Fibroblast of lung (primary cell): ENCODE measurements at places on chromosomes 11 and 22. TPM values are rescaled to one million over a fixed set of nuclear protein-coding genes. Genes with fewer than 3 reads are reported as not detected.

GRCh38 chr11:133222425-133223330 is 309.6 kb downstream of the OPCML start:
- H3K27ac ChIP-seq, result no peak overlapping the region
- H3K4me1 ChIP-seq, result no peaks in the 10 kb centered on the region
- no peak for DNase-seq
- no peak overlapping the region for H3K4me3 ChIP-seq
- no peaks in the 10 kb centered on the region for H3K27me3 ChIP-seq
- H3K36me3 ChIP-seq, result no peaks in the 10 kb centered on the region

DNA sequence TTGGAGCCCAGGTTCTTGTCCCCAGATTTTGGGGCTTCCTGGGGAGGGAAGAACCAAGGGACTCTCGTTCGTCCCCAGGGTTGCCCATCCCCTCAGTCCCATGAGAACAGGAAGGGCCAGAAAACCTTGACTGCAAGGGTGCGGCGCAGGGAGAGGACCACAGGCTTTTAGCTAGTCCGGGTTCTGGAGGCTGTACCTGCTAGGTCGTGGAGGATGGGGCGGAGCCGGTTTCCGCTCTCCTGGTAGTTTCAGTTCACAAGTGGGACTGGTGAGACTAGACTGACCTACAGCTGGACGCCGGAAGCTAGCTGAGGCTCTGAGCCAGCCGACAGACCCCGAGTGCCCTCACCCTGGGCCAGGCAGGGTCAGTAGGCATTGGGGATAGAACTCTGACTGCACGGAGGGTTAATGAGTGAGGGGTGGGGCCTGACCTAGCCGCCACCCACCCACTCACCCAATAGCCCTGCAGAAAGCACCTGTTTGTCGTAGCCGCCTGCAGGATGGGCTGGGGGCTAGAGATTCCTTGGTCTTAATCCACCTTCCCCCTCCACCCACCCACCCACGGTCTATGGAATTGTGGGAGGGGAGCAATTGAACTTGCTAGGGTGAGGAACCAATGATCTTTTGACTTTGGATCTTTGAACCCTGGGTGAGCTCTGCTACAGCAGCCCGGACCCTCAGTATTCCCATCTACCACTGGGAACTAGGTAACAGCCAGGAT is 1.5 kb downstream of the MAFF start:
- peak overlapping the region; percentile 100 for H3K27ac ChIP-seq
- H3K4me3 ChIP-seq, result peak overlapping the region; percentile 80
- H3K36me3 ChIP-seq, result peaks cover 2% of the 10 kb centered on the region
- H3K27me3 ChIP-seq, result no peaks in the 10 kb centered on the region

GRCh38 chr11:65945430-65945911 is at the start of gene TSGA10IP:
TSS of gene TSGA10IP (plus strand) at chr11:65945480. CDS start at chr11:65945676, 196 bp downstream.
- no peak within 1 kb of the TSS for H3K4me3 ChIP-seq
- no peak for DNase-seq
- H3K27ac ChIP-seq, result no peak within 1 kb of the TSS
- no peaks in the 10 kb centered on the region for H3K27me3 ChIP-seq
- no peaks in the 10 kb centered on the region for H3K36me3 ChIP-seq
- H3K4me1 ChIP-seq, result peaks cover 5% of the 10 kb centered on the region

GRCh38 chr11:64339754-64340408 is at the start of gene CCDC88B:
TSS of gene CCDC88B (plus strand) at chr11:64340204. CDS start at chr11:64340267, 63 bp downstream.
- H3K4me3 ChIP-seq, result no peak within 1 kb of the TSS
- peaks cover 7% of the 10 kb centered on the region for H3K4me1 ChIP-seq
- H3K27ac ChIP-seq, result no peak within 1 kb of the TSS
- no peaks in the 10 kb centered on the region for H3K36me3 ChIP-seq

GRCh38 chr11:61183645-61184044 is 19.7 kb upstream of the PGA3 start:
- H3K27me3 ChIP-seq, result no peaks in the 10 kb centered on the region
- H3K27ac ChIP-seq, result no peak overlapping the region
- H3K36me3 ChIP-seq, result no peaks in the 10 kb centered on the region

DNA sequence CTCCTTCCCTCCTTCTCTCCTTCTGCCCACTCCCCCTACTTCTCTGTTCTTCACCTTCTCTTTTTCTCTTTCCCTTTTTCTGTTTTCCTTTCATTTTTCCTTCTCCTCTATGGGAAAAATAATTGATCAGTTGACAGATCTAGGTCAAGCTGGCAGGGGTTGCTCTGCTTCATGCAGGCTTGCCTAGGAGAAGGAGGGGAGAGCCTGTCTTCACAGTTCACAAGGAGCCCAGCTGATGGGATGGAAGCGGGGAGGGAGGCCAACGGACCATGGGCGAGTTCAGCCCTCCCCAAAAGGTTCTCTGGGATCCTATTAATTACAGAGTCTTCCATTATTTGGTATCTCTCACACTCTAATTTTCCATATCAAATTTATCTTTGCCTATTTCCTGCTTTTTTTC is 5.5 kb downstream of the NTM start:
- no peaks in the 10 kb centered on the region for H3K36me3 ChIP-seq
- no peaks in the 10 kb centered on the region for H3K4me1 ChIP-seq
- no peak overlapping the region for H3K27ac ChIP-seq
- peaks cover 3% of the 10 kb centered on the region for H3K27me3 ChIP-seq
- no peak overlapping the region for H3K4me3 ChIP-seq

DNA sequence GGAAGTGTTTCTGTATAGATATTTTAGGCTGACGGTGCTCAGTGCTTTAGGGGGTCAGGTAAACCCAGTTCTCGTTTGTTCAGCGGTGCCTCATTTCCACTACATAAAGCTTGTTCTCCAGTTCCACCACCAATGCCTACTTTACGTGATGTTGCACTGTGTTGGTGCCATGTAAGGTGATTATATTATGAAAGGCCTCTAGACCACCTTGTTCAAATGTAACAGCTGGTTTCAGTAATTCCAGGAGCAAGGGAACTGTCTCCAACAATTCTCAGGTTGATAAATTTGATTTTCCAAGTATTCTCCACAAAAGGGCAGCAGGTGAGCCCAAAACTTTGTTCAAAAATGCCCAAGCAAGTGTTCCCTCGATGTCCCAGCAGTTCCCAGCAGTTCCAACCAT is 83.7 kb upstream of the SEPTIN5 start:
- peaks cover 3% of the 10 kb centered on the region for H3K27me3 ChIP-seq
- no peak overlapping the region for H3K4me3 ChIP-seq
- no peak for DNase-seq
- H3K4me1 ChIP-seq, result no peaks in the 10 kb centered on the region
- H3K36me3 ChIP-seq, result no peaks in the 10 kb centered on the region

- peaks cover 18% of the 10 kb centered on the region for H3K27me3 ChIP-seq
- H3K36me3 ChIP-seq, result no peaks in the 10 kb centered on the region
- no peak for DNase-seq
- no peak overlapping the region for H3K27ac ChIP-seq
Observed at GRCh38 chr11:64745189-64745520, 1.2 kb upstream of the RASGRP2 start.

GRCh38 chr11:112511911-112512310 is 251.3 kb upstream of the PLET1 start:
- no peak for DNase-seq
- no peaks in the 10 kb centered on the region for H3K4me1 ChIP-seq
- H3K27me3 ChIP-seq, result no peaks in the 10 kb centered on the region
- no peak overlapping the region for H3K27ac ChIP-seq
- no peaks in the 10 kb centered on the region for H3K36me3 ChIP-seq

DNA sequence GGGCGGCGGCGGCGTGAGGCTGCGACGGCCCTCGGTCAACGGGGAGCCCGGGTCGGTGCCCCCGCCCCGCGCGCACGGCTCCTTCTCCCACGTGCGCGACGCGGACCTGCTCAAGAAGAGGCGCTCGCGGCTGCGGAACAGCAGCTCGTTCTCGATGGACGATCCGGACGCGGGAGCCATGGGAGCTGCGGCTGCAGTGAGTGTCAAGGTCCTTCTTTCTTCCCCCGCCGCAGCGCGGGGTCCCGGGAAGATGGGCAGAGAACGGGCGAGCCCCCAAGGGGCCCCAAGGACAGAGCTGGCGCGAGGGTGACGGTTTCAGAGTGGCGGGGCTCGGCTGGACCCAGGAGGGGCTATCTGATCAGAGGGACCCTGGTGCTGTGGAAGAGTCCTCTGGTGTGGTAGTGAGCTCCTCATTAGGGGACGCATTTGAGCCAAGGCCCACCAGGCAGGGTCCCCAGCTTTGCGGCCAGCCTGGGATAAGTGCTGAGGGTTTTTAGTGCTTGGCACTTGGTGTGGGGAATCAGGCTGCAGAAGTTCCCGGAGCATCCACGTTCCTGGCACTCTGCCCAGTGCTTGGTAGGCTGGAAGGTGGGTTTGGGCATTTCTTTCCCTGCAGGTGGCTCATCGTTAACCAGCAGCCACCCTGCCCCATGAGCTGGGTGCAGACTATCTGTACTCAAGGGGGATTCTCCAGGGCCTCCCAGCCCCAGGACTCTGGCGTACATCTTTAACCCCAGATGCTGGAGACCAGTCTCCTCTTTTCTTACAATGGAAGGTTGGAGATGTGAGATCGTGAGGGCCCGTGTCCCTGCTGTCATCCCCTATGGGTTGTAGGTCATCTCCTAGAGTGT is 9.8 kb downstream of the EHBP1L1 start:
- H3K27me3 ChIP-seq, result no peaks in the 10 kb centered on the region
- no peak for DNase-seq
- H3K4me1 ChIP-seq, result peaks cover 8% of the 10 kb centered on the region

DNA sequence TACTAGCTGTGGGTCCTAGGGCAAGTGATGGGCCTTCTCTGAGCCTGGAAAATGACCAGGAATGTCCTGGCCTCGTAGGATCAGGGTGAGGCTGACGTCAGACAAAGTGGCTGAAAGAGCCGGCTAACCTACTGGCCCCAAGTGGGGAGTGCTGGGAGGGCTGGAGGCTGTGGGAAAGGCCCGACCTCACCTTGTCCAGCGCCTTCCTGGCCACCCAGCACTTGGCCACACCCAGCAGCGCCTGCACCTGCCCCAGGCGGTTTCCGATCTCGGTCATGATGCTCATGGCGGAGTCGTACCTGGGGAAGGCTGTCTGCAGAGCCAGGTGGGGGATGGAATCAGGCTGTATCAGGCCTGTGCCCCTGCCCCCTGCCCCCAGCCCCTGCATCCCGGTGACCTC is 7.5 kb downstream of the RAPSN start:
- no peaks in the 10 kb centered on the region for H3K36me3 ChIP-seq
- no peak overlapping the region for H3K27ac ChIP-seq
- DNase-seq, result no peak

DNA sequence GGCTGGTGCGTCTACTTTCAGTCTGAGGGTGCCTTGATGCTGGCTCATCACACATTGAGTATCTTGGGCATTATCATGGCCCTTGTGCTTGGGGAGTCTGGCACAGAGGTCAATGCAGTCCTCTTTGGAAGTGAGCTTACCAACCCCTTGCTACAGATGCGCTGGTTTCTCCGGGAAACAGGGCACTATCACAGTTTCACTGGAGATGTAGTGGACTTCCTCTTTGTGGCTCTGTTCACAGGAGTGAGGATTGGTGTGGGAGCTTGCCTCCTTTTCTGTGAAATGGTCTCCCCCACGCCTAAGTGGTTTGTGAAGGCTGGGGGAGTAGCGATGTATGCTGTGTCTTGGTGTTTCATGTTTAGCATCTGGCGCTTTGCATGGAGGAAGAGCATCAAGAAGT is 4.9 kb downstream of the TLCD5 start:
- peaks cover 31% of the 10 kb centered on the region for H3K4me1 ChIP-seq
- H3K27ac ChIP-seq, result no peak overlapping the region
- H3K4me3 ChIP-seq, result no peak overlapping the region
- peaks cover 7% of the 10 kb centered on the region for H3K36me3 ChIP-seq
- H3K27me3 ChIP-seq, result no peaks in the 10 kb centered on the region

- no peak overlapping the region for H3K4me3 ChIP-seq
- no peak for DNase-seq
- H3K27me3 ChIP-seq, result no peaks in the 10 kb centered on the region
- no peaks in the 10 kb centered on the region for H3K36me3 ChIP-seq
Observed at GRCh38 chr22:28570696-28571373, 108.8 kb downstream of the TTC28 start.

Gene TRIM51
- total RNA-seq, result not detected in 2 replicates

Gene ELMOD1
- under 0.01 and 0.17 TPM in 2 replicates for total RNA-seq

Gene C1QTNF5
- 32.0 and 34.4 TPM in 2 replicates for total RNA-seq

Gene CADM1
- total RNA-seq, result 27.7 and 86.0 TPM in 2 replicates

Gene MMP27
- total RNA-seq, result 0.17 TPM in 1 of 2 replicates, not detected in the other
